Esophagus squamous epithelium (tissue), 5 donors: ENCODE measurements at places on chromosomes 12 and 14. TPM values are rescaled to one million over a fixed set of nuclear protein-coding genes. Genes with fewer than 3 reads are reported as not detected.

GRCh38 chr12:45725631-45726602 is 3.6 kb upstream of the ARID2 start:
- no peak for DNase-seq

GRCh38 chr14:43249591-43249990 is 1257.5 kb downstream of the FSCB start:
- DNase-seq: no peak

DNA sequence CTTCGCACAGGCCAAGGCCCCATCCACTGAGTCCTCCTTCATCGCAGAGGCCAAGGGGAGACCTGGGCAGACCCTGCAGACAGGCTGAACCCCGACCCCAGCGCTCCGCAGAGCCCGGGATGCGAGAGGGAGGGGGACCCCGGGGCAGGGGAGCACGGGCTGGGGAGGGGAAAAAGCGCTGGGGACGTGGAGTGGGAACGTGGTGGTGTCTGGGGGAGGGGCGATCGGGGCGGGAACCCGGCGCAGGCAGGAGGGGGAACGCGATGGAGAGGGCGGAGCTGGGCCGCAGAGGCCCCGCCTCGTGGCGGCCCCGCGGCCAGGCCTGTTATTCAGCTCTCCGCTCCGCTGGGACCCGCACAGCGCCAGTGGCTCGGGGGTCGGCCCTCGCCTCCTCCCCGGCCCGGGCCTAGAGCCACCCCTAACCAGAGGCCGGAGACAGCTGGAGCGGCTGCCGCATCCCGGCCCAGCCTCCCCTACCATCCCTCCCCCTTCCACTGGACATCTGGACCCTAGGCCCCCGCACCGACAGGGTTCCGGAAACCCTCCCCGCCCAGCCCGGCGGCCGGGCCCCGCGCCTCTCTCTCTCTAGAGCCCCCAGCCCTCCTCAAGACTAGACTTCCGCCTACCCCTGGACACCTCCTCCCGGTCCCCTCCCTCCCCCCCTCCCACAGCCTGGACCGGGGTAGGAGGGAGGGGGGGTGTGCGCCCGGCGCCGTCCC is at the start of gene ARHGEF25:
TSS of gene ARHGEF25 (plus strand) at position 328 of the 719 bp plus-strand sequence. CDS start 460 bp downstream, outside the sequence.
- DNase-seq: no peak

- no peak for DNase-seq
Observed at GRCh38 chr12:89840162-89840922, 131.7 kb upstream of the ATP2B1 start.

DNA sequence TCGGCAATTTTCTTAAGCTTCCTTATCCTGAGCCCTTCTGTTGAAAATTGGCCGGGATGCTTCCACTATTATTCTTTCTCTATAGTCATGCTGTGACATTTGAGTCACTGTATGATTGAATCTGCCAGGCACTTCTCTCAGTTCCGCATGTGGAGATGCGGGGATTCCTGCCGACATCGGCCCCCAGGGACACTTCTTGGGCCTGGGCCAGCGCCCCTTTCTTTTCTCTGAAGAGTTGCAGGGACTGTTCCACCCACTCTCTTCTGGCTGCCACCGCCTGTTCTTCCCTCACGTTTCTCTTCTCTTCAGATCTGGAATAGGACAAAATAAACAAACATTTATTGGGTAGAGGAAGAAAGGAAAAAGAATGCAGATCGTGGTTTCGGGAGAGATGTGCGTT is 310.1 kb downstream of the ETNK1 start:
- DNase-seq: no peak

- no peak for DNase-seq
Observed at GRCh38 chr12:49511410-49511809, 27.4 kb upstream of the KCNH3 start.

- no peak for DNase-seq
Observed at GRCh38 chr12:74579981-74580380, 42.3 kb downstream of the ATXN7L3B start.

GRCh38 chr14:89331398-89331797 is 85.6 kb downstream of the FOXN3 start:
- DNase-seq: no peak

DNA sequence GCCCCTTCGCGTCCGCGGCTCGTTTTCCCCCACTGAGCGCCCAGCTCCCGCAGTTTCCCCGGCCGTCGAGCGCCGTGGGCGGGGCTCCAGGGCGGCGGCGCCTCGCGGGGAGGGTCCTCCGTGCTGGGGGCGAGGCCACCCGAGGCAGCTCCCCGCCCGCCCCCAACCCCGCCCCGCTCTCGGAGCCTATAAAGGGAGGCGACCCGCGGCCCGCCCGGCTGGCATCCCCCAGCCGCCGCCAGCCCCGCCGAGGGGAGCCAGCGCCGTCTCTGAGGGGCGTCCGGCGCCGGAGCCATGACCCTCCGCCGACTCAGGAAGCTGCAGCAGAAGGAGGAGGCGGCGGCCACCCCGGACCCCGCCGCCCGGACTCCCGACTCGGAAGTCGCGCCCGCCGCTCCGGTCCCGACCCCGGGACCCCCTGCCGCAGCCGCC is at the start of gene TAMALIN:
TSS of gene TAMALIN (plus strand) at position 221 of the 432 bp plus-strand sequence. CDS start at position 295, 74 bp downstream.
- DNase-seq: no peak

GRCh38 chr14:104262515-104263514 is 124.4 kb downstream of the KIF26A start:
- DNase-seq: no peak

LRTM2 gene
- not detected for total RNA-seq

CLEC4C gene
- not detected for total RNA-seq

OR4E2 gene
- not detected for total RNA-seq

AVPR1A gene
- 2.8 TPM for total RNA-seq

POTEG gene
- total RNA-seq: not detected

TESPA1 gene
- total RNA-seq: not detected

TMPRSS12 gene
- total RNA-seq: not detected
